ENCODE measurements at places on chromosomes 5 and 9. TPM values are rescaled to one million over a fixed set of nuclear protein-coding genes. Genes with fewer than 3 reads are reported as not detected.

Gene GLRA1
- not detected for total RNA-seq

- H3K36me3 ChIP-seq = no peaks in the 10 kb centered on the region
- no peak overlapping the region for H3K4me3 ChIP-seq
- H3K27me3 ChIP-seq = no peaks in the 10 kb centered on the region
- DNase-seq = no peak
These were observed 150.9 kb downstream of the ARHGAP26 start for GRCh38 chr5:142920849-142921612.

DNA sequence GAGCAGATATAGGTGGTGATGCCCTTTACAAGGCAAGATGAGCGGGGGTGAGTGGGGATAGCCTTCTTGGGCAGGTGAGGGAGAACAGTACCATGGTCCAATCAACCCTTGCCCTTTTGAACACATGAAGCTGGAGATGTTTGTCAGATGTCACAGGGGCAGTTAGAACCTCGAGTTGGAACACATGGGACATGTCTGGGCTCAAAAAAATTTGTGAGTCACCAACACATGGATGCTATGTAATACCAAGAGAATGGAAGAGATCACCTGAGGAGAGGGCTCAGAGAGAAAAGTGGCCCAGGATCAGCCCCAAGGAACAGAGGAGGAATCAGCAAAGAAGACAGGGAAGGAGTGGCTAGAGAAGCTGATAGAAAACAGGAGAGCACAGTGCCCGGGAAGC lies 4.7 kb downstream of the PHYKPL start:
- DNase-seq = no peak
- H3K27me3 ChIP-seq = no peaks in the 10 kb centered on the region
- no peak overlapping the region for H3K4me3 ChIP-seq
- peaks cover 24% of the 10 kb centered on the region for H3K4me1 ChIP-seq
- H3K27ac ChIP-seq = no peak overlapping the region

- no peak overlapping the region for H3K27ac ChIP-seq
- no peaks in the 10 kb centered on the region for H3K4me1 ChIP-seq
- H3K4me3 ChIP-seq = no peak overlapping the region
- no peaks in the 10 kb centered on the region for H3K36me3 ChIP-seq
- no peaks in the 10 kb centered on the region for H3K27me3 ChIP-seq
- no peak for DNase-seq
These were observed 49.7 kb upstream of the TEX48 start for GRCh38 chr9:114731701-114732100.

- no peak overlapping the region for H3K4me3 ChIP-seq
- no peak for DNase-seq
- H3K27me3 ChIP-seq = no peaks in the 10 kb centered on the region
- H3K4me1 ChIP-seq = peaks cover 13% of the 10 kb centered on the region
- H3K27ac ChIP-seq = peak overlapping the region; percentile 51
- H3K36me3 ChIP-seq = no peaks in the 10 kb centered on the region
These were observed 114.9 kb downstream of the TLE1 start for GRCh38 chr9:81574405-81574804.

GRCh38 chr9:22142671-22143070 lies 133.6 kb upstream of the CDKN2B start:
- no peaks in the 10 kb centered on the region for H3K36me3 ChIP-seq
- no peaks in the 10 kb centered on the region for H3K27me3 ChIP-seq
- no peaks in the 10 kb centered on the region for H3K4me1 ChIP-seq
- DNase-seq = no peak
- H3K27ac ChIP-seq = no peak overlapping the region

DNA sequence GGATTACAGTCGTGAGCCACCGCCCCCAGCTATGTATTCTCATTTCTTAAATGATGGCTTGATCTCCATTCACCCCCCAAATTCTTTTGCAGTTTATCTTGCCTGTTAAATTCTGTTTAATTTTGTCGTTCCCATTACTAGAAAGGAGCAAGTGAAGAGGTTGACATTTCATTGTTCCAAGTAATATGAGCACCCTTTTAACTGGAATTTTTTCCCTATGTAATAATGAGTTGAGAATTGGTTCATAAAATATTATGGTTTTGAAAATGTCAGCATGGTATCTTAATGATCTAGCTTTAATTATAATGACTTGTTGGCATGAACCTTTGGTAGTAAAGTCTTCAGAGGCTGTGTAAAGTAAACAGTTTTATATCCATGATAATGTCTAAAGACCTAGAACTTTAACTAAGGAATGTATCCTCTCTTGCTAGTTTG lies 37.4 kb downstream of the F2RL2 start:
- DNase-seq = no peak
- H3K27me3 ChIP-seq = no peaks in the 10 kb centered on the region
- H3K36me3 ChIP-seq = no peaks in the 10 kb centered on the region
- peaks cover 25% of the 10 kb centered on the region for H3K4me1 ChIP-seq
